ENCODE measurements at places on chromosomes 12 and 14.

- no peak for DNase-seq
Observed at GRCh38 chr12:6964605-6965025, 5.8 kb downstream of the PHB2 start.

- DNase-seq: peak; percentile 40
Observed at GRCh38 chr12:95943330-95943842, at the start of gene AMDHD1. AMDHD1 (plus strand) TSS chr12:95943331; CDS start chr12:95943399, 68 bp downstream.

DNA sequence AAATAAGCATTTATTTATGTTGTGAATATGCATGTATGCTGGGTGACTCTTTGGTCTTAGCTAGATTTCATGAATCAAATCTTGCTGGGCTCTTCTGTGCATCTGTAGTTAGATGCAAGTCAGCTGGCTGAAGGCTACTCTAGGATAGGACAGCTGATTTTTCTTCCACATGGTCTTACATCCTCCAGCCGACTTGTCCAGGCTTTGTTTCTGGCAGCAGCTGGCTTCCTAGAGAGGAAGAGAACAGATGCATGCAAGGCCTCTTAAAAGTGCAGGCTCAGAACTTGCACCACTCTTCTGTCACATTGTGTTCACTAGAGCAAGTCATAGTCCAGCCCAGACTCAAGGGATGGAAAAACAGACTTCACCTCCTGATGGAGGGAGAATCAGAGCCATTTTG, 435.4 kb upstream of the STXBP6 start:
- no peak for DNase-seq

GRCh38 chr12:67761566-67761965, 113.0 kb downstream of the DYRK2 start:
- no peak for DNase-seq

DNA sequence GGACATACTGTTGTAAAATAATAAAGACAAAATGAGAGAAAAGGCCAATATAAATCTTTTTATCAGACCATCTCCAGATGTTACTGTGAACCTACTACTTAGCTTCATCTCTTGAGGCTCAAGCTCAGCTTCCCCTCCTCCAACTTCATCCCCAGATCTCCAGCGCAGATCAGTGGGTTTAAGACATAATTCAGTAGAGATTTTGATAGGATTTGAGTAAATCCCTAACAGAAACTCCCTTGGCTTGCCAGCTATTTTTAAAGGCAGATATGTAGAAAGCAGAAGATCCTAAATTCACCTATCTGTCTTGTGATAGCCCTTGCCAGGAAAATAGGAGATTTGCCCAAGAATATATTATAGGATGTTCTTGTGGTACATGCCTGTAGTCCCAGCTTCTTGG, 236.7 kb downstream of the FBXL14 start:
- no peak for DNase-seq

- DNase-seq: peak; percentile 86
Observed at GRCh38 chr12:55738123-55739024, 4.5 kb upstream of the GDF11 start.

GRCh38 chr12:83826112-83826511, 1086.5 kb downstream of the SLC6A15 start:
- DNase-seq: peak; percentile 37

- DNase-seq: no peak
Observed at GRCh38 chr12:69101505-69101904, 137.9 kb upstream of the CPSF6 start.

DNA sequence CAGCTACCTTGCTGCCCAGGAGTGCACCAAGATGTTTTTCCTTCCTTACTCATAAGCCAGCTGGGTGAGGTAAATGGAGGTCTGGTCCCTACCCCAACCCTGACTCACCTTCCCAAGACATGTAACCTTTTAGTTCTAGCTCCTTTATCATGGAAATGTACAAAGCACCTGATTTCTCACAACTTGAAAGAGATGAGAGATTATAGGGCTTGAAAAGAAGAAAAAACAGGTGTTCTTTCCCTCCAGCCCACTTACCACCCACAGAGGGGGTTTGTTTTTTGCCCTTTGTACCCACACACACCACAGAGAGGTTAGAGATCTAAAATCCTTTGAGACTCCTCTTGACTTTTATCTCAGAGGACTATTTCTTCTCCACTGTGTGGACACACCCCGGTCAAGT, 21.1 kb downstream of the PLXNC1 start:
- DNase-seq: no peak

DNA sequence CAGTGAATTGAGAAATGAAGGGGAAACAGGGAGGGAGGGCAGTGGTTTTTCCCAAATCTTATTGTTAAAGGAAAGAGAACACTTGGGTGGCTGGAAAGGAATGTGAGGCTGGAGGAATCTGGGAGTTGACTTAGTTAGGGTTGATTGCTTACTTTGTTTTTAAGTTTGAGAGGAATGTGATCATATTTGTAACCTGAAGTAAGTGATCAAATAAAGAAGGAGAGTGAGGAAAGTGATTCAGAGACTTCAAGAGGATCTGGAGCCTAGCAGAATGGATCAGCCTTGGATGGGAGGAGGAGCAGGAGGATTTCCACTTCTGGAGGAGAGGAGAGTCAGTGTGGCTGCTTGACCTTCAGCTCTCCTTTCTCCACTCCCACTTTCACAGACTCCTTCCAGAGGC, 6.0 kb upstream of the LRP6 start:
- no peak for DNase-seq

GRCh38 chr12:52525661-52526499, 5.7 kb upstream of the KRT5 start:
- DNase-seq: no peak

DNA sequence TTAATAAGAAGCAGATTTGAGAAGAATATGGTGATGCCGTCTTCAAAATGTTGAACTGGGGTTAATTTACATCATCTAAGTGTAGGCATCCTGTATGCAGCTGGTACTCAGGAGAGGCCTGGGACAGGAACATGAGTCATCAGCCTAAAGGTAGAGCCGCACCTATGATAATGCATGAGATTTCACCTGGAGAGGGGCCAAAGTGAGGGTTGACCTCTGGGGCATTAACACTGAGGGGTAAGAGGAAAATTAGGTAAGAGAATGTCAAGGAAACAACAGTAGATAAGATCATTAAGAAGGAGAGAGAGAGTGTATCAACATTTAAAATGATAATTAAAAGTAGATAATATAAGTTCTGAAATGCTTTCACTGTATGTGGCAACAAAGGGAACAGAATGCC, 20.2 kb upstream of the SSTR1 start:
- no peak for DNase-seq

DNA sequence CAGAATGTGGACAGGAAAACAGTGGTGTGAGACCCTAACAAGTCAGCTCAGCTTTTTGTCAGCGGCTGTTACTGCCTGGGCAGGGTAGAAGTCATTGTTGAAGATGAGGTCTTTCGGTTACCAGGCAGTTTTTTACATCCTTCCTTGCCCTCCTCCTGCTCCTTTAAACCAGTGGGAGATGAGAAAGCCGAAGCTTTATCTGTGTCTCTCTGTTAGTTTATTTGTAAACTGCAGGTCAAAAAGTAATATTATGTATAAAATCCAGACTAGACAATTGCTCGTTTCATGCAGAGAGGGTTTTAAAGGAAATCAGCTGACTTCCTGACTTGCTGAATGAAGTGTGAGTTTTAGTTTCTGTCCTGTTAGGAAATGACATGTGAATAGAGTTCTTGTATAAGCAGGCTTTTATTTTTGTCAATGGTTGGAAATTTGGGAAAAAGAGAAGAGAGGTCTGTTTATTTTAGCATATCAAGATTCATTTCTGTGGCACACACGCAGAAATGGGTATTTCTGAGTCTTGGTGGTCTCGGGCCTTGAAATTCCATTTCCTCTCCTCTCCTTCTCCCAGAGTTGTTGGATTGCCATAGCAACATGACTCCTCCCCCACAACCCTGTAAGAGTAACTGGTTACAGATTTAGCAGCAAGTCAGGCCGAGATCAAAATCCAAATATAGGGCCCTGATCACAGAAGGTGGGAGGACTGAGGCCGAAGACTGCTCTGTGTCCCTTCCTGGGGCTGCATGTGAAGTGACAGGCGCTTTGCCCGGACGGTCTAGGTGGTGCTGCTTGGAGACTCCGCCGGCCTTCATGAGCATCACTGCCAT, 60.8 kb downstream of the SAMD4A start:
- DNase-seq: peak; percentile 67

- no peak for DNase-seq
Observed at GRCh38 chr14:61466249-61466904, 145.0 kb downstream of the PRKCH start.

- no peak for DNase-seq
Observed at GRCh38 chr12:82793751-82794281, 107.1 kb downstream of the TMTC2 start.

DNA sequence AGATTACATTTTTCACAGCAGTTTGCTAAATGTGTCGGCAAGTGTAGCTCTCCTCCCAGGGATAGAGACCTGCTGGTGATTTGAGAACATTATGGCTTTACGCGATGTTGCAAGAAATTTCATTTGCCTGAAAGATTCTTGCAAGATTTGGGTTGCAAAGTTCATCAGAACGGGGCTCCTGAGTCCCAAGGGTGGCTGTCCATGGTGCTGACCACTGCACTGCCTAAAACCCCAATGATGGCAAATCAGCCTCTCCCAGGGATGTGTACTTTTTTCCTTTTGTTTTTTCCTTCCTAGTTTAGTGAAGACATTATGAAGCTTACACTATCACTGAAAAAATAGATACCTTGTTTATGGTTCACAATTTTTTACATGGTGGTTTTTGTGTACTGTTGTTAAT, 85.4 kb downstream of the WSCD2 start:
- peak; percentile 16 for DNase-seq

DNA sequence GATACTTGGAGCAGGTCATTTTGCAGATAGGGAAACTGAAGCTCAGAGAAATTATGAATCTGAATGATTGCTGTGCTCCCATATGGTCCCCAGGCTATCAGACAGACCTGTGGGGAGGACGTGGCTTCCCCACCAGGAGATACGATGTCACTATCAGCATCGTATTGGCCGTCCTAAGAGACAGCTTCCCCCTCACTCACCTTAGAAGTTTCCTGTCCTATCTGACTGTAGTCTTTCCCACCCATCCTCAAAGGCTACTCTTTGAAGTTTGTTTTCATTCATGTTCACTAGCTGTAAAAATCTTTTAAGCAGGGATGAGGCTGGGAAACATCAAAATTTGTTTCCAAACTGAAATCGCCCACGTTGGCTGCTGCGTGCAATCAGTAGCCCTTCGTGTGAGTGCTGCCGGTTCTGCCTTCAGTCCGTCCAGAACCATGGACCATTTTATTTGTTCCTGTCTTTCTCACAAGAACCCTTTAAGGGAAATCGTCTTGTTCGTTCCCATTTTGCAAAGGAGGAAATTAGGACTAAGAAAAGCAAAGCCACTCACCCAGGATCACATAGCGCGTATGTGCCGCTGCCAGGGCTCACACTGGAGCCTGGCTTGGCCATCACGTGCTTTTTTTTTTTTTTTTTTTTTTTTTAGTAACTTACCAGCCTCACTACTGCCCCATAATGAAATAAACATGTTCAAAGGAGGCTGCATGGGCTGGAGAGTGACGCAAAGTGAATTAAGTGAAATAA, 1.0 kb upstream of the KDM2B start:
- no peak for DNase-seq

GRCh38 chr12:120678572-120678971, 8.4 kb upstream of the MLEC start:
- DNase-seq: no peak

DNA sequence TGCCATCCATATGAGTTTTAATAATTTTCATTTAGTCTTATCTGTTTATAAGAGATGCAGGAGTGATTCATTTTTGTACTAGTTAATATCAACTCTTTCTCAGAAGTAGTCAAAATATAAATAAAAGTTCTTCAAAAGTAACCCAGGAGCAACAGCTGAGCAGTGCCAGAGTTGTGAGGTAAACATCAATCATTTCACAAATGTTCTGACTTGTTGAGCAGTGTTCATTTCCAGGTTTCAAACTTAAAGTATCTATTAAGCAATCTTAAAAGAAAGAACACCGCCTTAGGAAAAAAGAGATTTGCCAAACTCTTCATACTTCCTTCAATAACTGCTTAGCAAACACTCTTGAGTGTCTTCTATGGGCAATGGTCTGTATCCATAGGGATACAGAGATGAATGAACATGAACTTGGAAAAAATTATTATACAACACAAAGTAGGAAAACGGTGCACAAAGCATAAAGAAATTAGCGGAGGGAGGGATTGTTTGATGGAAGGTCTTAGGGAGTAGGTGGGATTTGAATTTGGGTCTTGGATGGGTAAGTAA, 41.9 kb upstream of the POC1B start:
- no peak for DNase-seq

DNA sequence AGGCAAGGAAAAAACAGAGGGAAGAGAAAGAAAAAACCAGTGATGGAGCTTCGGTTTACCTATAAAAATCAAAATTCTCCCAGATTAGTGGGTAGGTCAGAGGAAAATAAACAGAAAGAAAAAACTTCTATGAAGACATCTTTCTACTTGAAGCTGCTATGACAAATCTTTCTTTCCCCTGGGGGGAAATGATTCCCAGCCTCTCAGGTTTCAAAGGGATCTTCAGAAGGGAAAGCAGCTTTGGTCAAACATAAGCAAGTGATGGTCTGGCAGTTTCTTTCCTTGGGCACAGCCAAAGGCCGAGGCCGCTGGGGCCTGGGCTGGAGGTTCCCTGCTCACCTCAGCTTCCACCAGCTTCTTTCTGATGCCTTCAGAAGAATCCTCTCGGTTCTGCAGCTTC, 104.5 kb downstream of the PRKAB1 start:
- no peak for DNase-seq

DNA sequence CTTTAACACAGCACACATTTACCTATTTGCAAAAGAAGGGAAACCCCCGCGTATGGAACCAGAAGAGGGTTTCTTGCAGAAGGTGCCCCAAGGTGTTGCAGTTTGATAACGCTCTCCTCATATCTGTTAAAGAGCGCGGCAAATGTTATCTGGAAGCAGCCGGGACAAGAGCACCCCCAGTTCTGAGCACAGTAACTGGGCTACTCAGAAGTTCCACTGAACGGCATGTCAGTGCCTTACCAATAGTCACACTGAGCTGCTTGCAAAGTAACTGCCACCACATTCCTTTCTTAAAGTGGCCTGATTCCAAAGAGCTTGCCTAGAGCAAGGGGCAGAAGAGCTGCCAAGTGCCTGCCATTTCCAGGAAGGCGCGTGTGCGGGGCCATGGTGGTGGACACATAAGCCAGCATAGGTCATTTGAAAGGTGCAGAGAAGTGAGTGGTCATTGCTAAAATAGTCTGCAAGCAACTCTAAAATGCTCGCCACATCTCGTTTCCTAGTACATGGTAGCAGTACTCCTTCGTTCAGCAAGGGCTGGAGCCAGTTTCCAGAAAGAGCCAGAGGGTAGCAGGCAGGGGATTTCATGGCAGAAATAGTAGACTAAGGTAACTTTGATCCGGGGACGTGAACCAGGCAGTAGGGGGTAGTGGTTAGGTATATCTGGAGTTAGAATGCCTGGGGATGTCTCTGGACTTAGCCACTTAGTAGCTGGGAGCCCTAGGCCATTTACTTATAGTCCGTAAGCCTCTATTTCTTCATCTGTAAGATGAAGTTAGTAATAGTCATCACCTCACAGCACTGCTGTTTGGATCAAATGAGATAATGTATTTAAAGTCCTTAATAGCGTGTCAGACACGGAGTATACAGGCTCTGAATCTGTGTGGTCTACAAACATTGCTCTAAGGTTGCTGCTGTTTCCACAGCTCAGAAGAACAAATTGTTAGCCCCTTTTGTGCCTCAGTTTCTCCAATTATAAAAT, 37.6 kb downstream of the SPTB start:
- DNase-seq: no peak

- DNase-seq: peak; percentile 64
Observed at GRCh38 chr14:68862954-68863594, 70.2 kb upstream of the ZFP36L1 start.
